NCI-H1417 treated with DMSO at 0.1 percent for 48 hours (cell line): ENCODE measurements at places on chromosomes 7 and 10.

DNA sequence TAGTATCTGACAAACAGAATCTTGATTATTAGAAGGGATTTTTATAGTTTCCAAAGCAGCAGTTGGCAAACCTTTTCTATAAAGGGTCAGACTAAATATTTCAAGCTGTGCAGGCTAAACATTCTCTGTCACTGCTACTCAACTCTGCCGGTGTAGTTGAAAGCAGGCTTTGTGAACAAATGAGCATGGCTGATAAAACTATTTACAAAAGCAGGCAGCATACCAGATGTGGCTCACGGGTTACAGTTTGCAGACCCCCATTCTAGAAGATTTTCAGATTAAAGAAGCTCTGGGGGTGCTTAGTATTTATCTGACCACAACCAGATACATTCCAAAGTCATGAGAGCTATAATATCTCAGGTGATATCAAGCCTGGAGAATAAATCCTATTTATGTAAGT, 1017.5 kb downstream of the SORCS1 start:
- DNase-seq = no peak

DNA sequence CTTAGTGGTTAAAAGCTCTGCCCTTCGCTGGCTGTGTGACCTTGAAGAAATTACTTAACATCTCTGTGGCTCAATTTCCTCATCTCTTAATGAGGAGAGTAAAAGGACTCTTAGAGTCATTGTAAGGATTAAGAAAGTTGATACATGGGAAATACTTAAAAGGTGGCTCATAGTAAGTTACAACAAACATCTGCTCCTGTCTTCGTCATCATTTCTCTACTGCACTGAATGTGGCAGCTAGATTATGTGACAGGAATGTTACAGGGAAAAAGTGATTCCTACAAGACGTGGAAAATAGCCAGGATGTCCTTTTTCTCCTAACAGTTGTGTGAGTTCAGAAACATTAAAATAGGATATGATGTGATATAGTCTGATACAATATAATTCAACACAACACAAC, 184.7 kb downstream of the FRMD4A start:
- DNase-seq = no peak

- DNase-seq = no peak
Observed at GRCh38 chr7:102898532-102898859, 14.3 kb upstream of the LRRC17 start.

DNA sequence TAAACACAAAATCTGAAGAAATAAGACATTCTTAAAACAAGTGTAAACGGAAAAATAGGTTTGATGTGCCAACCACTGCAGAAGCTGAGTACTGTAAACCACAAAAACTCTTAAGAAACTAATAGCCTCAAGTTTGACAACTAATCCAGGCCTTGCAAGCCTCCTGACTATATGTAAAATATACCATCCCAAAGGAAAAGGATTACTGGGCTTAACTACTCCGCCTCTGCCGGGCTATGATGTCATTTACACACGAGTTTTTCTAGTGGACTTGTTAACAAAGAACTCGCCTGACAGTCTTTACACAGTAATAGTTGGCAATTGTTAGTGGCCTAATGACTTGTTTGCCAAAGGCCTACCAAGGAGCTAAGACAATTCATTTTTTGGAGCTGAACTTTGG, 2.1 kb downstream of the KIF5B start:
- DNase-seq = no peak

GRCh38 chr10:112585126-112585525, 138.1 kb downstream of the VTI1A start:
- no peak for DNase-seq

GRCh38 chr7:27123007-27123476, 7.5 kb downstream of the HOXA4 start:
- no peak for DNase-seq

- DNase-seq = no peak
Observed at GRCh38 chr7:13912715-13913278, 76.7 kb downstream of the ETV1 start.

DNA sequence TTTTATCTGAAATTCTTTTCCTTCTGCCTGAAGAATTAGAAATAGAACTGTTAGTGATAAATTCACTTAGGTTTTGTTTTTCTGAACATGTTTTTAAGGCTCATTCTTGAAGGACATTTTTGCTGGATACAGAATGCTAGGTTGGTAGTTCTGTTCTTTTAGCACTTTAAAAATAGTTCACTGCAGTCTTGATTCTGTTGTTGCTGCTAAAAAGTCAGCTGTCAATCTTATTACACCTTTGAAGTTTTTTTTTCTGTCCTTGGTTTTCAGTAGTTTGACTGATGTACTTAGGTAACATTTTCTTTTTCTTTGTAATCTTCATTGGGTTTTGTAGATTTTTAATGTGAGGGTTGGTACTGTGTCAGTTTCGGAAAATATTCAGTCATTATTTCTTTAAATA, 48.7 kb downstream of the C1GALT1 start:
- DNase-seq = no peak

GRCh38 chr10:104802941-104803340, 161.9 kb downstream of the SORCS3 start:
- no peak for DNase-seq

DNA sequence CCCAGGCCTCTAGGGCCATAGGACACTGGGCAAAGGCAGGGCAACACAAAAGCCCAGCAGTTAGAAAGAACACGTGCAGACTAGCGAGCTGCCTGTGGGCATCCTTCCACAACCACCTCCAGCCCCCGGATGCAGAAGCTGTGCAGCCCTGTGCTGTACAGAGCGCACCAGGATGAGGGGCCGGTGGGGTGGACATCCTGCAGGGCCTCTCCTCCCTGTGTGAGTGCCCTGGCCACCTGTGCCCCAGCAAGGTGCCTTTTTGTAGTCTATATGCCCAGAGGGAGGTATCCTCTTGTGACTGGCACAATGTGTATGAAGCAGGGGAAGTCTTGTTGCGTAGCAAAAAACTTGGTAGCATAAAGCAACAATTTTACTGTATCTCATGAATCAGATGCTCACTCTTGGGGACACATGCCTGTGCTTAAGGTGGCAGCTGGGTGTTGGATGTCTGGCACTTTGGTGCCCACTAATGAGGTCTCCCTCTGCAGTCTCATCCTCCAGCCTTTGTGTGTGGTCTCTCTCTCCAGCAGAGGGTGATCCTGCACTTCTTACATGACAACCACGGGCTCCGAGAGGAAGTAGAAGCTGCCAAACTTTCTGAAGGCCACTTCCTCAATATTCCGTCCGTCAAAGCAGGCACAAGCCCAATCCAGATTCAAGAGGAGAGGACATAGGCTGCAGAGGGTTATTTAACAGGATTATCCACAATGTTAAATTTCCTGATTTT, 8.7 kb downstream of the NCAPG2 start:
- DNase-seq = no peak

DNA sequence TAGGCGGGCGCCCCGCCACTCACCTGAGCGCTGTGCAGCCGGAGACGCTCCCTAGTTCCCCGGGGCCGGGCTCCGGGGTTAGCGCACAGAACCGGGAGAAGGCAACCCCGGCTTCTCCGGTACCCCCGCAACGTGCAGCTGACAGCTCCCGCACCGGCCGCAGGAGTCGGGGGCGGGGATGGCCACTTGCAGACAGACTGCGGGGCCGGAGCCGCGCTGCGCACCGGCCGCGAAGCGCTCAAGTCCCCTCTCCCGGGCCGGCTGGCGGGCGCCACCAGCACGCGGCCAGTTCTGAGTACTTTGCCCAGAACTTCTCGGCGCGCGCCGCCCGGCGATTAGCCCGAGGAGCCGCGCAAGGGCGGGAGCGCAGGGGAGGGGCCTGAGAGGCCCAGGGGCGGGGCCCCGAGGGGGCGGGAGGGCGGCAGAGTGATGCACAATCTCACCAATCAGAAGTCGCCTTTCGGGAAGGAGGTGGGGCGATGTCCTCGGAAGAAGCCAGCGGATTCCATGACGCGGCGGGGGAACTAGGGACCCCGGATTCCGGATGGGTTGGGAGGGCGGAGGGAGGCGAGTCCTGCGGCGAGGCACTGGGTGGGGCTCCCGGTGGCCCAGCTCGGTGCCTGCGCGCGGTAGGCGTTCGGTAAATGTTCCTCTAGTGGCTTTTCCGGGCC, at the start of gene OSBPL3:
Gene OSBPL3 (minus strand): TSS at position 316 of the 671 bp plus-strand sequence. CDS start 87,706 bp downstream, outside the sequence.
- DNase-seq = peak; percentile 78

DNA sequence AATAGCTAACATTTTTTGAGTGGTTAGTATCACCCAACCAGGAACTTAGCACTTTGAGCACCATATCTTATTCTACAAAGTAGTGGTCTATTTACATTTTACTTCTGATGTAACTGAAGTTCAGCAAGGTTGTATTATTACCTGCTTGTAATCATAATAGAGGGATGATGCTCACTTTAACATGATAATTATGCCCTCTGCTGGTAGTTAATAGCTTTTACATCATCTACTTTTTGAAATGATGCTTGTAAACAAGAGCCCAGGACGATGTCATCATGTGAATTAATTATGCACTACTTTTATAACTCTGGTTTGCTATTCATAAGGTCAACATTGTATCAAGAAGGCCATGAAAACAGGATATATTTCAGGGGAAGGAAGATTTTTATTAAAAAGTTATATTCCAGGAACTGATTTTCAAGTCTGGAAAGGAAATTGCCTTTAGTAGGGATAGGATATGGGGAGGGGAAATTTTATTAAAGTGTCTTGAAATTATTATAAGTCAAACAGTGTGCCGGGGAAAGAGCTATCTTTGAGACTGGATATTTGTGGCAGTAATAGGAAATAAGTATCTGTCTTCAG, 80.3 kb upstream of the SCIN start:
- peak; percentile 54 for DNase-seq

GRCh38 chr10:79487296-79488194, 24.8 kb upstream of the EIF5AL1 start:
- no peak for DNase-seq

DNA sequence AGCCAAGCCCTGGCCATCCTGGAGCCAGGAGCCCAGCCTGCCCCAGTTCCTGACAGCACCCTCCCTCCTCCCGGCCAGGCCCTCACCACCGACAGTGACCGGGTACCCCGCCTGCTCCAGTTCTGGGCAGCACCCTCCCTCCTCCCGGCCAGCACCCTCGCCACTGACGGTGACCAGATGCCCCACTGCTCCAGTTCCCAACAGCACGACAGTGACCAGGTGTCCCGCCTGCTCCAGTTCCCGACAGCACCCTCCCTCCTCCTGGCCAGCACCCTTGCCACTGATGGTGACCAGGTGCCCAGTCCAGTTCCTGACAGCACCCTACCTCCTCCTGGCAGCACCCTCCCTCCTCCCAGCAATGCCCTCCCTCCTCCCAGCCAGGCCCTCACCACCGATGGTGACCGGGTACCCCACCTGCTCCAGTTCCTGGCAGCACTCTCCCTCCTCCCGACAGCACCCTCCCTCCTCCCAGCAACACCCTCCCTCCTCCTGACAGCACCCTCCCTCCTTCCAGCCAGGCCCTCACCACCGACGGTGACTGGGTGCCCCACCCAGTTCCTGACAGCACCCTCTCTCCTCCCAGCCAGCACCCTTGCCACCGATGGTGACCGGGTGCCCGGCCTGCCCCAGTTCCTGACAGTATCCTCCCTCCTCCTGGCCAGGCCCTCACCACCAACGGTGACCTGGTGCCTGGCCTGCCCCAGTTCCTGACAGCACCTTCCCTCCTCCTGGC, 40.3 kb downstream of the VIPR2 start:
- DNase-seq = no peak

DNA sequence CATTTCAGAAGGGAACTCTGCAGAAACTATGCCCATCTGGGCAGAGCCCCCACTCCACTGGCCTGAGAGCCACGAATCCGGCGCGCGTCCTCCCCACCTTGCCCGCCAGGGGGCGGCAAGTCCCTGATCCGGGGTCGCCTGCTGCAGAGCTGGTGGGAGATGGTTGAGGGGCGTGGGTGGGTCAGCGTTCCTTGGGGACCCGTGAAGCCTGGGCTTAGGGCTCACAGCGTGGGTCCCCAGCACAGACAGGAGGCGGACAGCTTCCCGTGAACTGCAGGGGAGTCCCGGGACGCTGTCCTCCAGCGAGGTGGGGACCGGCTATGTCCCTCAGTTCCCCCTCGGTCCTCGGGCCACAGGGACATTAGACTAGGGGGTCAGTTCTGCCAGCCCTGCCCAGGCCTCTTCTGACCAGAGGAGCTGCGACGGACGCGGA, 585 bp upstream of the POP7 start:
- peak; percentile 40 for DNase-seq

DNA sequence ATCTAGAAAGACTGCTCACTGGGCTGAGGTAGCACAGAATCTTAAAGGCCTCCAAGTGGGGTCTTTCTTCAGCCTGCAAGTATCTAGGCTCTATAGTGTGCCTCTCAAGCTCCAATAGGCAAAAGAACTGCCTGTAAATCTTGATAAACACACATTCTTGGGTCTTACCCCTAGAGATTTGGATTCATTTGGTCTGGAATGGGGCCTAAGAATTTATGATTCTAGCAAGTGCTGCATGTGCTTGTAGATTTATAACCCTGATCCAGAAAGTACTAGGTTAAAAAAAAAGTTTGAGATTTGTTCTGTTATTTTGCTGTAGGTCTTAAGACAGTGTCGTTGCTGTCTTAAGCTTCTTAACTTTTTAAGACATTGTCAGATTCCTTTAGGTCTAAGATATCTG, 74.1 kb downstream of the RALA start:
- no peak for DNase-seq

DNA sequence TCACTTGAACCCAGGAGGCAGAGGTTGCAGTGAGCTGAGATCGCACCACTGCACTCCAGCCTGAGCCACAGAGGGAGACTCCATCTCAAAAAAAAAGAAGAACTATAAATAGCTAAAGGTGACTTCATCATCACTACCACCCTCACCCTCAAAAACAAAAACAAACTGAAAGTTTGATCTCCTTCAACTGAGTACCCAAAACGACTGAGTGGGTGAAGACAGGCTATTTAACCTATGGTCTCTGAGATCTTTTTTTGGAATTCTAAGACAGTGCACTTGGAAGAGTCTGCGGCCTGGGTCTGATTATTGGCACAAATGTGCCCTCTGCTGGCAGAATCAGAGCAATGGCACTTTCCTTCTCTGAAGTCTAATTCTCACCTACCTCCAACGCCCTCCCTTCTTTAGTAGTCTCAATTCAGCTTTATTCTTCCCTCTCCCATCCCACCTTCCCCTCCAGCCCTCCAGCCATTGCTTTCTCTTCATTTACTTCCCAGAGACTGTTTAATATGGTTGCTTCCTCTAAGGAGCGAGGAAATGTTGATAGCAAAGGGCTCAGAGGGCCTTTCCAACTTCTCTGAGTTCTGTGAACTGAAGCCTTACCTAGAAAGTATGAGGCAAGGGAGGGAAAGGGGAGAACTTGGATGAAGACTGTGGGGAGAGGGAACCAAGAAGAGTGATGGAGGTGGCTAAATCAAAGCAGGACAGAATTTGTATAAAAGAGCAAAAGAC, 2.9 kb upstream of the MYOZ1 start:
- no peak for DNase-seq
